ENCODE measurements at places on chromosomes 7 and 10.

DNA sequence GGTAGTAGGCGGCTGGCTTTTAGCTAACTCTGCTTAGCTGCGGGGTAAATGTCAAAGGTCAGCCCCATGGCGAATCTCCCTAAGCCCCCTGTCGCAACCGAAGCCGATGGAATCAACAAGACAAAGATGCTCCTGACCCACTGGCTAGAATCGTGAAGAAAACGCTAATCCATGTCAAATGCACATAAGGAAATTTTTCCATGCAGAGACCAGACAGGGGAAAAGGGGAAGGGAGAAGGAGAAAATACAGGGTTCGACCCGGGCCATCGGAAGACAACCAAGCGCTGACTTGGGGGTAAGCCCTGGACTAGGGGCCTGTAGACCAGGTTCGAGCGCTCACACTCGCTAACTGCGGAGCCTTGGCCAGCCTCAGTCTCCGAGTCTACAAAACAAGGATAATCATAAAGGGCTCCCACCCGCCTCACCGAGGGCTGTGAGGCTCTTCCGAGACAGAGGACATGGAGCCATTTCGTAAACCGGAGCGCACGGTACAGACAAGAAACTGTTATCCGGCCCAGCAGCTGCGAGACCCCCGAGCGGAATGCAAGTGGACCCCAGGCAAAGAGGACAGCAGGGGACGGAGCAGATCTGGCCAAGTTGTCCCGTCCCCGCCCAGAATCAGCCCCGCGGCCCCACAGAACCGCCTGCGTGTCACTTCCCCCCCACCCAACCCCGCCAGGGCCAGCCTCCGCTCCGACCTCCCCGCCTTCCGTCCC lies 507 bp downstream of the SAR1A start:
- no peak for DNase-seq

DNA sequence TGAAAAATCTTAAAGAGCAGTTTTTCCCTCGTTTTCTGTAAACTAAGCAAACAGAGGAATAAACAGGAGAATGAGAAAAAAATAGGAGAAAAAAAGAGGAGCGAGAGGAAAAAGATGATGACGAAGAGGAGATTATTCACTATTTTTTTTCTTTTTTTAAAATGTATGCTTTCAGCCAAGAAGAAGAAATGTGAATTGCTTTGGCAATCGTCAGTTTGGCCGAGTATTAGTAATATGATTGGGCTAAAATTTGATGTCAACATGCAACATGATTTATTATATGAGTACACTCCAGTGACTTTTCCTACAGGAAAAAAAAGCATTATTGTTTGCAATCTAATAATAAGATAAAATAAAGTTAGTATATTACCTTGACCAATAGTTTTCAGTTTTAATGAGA lies 26.3 kb downstream of the VWDE start:
- no peak for DNase-seq

GRCh38 chr10:12513775-12514673 lies 164.7 kb downstream of the CAMK1D start:
- no peak for DNase-seq

DNA sequence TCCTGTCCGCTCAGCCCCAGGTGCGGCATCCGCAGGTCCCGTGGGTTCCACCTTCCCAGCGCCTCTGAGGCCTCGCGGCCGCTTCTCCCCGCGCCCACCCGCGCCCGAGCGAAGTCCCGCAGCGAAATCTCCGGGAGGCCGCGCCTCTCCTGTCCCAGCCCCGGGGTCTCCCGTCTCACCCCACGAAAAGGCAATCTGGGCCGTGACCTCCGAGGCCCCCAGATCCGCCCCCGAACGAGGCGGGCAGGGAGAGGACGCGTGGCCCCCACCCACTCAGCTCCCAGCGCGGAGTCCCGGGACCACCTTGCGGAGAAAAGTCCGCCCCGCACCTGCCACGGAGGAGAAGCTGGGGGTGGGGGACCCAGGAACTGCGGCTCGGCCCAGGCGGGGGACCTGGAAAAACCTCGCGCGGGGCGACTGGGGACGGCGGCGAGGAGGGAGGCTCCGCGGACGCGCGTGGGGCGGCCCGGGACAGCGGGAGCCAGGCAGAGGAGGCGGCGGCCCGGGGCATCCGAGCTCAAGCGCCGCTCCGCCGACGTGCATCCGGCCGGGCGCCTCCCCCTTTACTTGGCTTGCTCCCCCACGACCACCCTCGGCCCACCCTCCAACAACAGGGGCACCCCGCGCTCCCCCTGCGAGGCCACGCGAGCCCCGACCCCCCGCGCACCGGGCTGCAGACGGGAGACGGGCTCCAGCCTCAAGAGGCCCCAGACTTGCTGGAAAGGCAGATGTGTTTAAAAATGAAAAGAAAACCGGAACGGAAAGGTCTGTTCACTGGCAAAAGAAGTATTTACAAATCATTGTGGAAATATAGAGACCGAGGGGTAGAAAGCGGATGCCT lies 33.0 kb upstream of the RNF32 start:
- no peak for DNase-seq
